ENCODE measurements at places on chromosomes 12 and 14.

DNA sequence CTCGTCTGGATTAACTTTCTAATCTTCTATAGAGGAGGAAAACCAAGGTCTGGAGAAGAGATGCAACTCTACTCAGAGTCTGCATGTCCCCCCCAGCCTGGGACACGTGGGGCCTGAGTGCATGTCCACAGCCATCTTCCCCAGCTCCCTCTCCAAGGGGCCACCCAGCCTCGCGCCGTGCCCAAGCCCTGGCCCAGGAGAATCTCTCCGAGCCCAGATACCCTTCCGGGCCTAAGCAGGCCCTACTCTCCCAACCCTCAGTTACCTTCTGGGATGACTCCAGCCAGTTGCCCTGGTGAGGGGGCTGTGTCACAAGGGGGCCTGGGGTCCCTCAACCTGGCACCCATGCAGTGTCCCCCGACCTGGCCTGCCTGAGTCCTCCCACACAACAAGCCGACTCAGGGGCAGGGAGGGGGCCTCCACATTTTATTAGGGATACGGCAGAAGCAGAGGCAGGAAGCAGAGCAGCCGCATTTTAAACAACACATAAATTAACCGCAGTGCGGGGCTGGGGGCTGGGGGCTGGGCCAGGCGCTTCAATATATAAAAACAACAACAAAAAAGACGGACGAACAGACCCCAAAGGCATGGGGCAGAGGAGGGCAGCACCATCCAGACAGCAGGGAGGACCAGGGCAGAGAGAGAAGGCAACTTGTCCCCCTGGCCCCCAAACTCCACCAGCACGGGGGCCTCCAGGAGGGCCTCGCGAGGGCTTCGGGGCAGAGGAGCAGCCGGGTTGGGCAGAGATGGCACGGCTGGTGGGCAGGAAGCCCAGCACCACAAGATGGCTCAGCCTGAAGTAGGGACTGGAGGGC is 37.3 kb downstream of the NCKAP5L start:
- no peak for DNase-seq

DNA sequence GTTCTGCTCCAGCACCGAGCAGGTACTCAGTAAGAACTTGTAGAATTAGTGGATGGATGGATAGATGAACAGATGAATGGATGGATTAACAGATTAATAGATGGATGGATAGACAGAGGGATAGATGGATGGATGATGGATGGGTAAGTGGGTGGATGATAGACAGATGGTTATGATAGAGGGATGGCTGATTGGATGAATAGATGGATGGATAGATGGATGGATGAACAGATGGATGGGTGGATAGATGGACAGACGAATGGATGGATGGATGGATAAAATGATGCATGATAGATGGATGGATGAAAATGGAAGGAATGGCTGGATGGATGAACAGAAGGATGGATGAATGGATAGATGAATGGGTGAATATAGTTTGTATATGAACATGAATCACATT is 8.0 kb upstream of the MAP1LC3B2 start:
- DNase-seq, result no peak

- no peak for DNase-seq
These were observed 1.1 kb downstream of the PAPLN start for GRCh38 chr14:73238424-73238852.

- no peak for DNase-seq
These were observed 6.9 kb downstream of the FAM186B start for GRCh38 chr12:49598527-49598926.

DNA sequence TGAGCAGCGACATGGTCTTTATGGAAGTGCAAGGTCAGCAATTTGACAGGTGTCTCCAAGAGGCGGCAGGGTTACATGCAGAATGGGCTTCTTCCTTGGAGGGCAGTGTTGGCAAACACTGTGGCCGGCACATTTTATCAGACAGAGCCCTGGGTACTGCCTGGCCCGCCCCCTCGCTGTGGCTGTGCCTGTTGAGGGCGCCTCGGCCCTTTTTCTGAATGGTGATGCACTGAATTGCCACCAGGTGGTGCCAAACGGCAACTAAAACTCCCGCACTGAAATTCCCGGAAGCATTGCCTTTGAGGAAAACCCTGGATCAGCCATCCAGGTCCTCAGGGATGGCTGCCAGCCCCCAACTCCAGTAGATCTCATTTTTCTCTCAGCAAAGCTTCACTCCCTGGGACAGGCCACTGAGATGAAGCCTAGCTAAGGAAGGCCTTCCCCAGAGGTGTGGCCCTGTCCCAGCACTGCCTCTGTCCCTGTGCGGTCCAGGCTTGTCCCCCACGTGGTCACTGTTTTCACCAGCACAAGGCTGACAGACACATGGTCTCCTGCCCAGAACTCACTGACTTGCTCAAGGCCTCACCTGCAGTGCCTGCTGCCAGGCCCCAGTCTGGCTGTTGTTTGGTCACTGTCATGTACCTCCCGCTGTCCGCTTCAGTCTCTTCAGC is 73.6 kb downstream of the TESC start:
- peak; percentile 33 for DNase-seq

GRCh38 chr14:76576047-76576741 is 185.1 kb upstream of the VASH1 start:
- DNase-seq, result no peak

DNA sequence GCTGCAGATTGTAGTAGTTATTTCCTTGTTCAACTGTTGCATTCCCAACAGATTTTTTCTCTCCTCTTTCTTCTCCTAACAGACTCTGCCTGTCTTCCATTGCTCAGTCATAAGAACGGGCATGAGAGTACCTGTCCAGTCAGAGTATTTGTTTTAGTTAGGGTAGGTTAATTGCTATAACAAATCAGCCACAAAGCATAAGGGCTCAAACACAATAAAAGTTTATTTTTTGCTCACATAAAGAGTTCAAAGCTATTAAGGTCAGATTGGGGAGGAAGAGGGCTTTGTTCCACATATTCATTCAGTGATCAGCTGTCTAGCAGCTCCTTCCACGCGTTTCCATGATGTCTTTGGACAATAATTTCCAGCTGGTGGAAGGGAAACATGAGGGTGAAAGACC is 92.8 kb upstream of the PLXNC1 start:
- DNase-seq, result no peak

GRCh38 chr14:45361727-45362126 is 108.7 kb upstream of the MIS18BP1 start:
- DNase-seq, result no peak

GRCh38 chr14:84937449-84937848 is 592.5 kb upstream of the FLRT2 start:
- no peak for DNase-seq

- peak; percentile 46 for DNase-seq
These were observed 49.6 kb downstream of the TC2N start for GRCh38 chr14:91817566-91818325.

- peak; percentile 62 for DNase-seq
These were observed 7.7 kb downstream of the WSB2 start for GRCh38 chr12:118053071-118053985.

- DNase-seq, result peak; percentile 70
These were observed 2.6 kb upstream of the BCL11B start for GRCh38 chr14:99274346-99275221.

DNA sequence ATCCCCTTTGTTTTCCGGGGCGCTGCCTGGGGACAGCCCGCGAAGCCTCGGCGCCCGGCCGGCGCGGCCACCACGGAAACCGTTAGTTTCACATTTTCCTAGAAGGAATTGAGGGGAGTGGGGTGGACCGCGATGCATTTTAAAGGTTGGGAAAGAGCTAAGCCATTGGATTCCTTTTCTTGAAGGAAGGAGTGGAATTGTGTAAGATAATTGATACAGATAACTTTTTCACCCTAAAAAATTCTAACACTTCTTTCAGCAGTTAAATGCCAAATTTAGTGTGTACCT is 137.1 kb downstream of the MON2 start:
- DNase-seq, result no peak

DNA sequence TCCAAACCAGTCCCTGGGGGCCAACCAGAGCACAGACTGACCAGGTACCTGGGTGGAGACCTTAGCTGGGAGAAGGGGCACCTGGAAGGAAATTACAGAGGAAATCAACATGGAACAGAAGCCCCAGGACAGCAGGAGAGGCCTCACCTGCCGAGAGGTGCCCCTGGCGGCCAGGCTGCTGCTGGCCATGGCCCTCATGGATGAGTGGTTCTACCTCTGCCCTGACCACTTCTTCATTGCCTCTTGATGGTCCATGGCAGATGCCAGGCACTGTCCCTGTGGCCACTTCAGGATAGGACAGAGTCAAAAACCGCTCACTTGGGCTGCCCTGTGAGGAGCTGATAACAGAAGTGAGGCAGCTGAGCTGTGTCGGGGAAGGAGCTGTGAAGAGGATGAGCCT is 73.1 kb upstream of the GNG2 start:
- DNase-seq, result no peak

DNA sequence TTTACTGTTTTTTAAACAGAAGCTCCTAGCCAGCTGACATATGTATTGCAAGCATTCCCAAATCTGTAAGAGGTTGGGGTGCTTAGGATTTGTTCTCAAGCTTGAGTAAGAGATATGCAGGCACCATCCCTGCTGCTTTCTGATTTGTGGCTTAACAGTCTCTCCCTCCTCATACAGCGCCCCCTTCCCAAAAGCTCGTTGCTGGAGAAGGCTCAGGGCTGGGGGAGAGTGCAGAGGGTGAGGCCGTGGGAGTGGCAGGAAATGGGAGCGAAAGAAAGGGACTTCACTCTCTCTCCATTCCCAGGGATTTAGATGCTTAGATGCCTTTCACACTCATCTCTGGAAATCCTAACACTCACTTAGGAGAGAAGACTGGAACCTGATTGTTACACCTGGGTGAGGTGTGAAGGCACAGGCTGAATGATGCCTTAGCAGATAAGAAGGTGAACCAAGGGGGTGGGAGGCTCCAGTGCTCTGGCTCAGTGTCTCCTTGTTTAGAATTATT is 172.0 kb downstream of the C12orf75 start:
- no peak for DNase-seq

DNA sequence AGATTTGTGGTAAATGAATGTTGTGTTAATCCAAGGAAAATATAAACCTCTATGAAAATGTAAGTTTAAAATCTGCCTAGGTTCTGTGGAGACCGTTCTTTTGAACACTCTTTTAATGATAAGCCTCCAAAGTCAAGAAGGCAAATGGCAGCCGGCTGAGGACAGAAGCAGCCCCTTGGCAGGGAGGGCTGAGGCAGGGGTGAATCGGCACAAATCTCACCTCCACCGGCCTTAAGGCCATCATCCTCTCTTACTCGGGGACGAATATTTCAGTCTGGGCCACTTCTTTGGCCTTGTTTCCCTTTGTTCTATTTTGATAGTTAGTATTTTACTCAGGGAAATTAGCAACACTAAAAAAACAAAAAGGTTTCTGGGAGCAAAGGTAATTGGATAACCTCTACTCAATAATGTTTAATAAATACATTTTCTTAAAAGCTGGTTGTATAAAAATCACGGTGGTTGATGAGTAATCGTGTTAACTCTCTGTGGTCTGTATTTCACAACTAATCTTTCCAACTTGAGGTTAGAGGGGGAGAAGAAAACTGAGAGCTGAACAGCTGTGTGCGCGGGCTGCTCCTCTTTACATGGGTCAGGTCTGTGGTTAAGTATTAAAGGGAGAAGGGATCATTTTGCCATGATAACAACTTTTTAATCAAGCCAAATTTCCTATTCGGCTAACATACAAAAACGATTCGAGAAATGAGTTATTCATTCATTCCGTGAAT is 18.6 kb downstream of the LGMN start:
- DNase-seq, result no peak

- no peak for DNase-seq
These were observed 102.9 kb upstream of the RFLNA start for GRCh38 chr12:124191966-124192365.

- DNase-seq, result no peak
These were observed 154.7 kb downstream of the STXBP6 start for GRCh38 chr14:24895243-24895583.

GRCh38 chr12:112842441-112842840 is 50.9 kb downstream of the RPH3A start:
- no peak for DNase-seq

DNA sequence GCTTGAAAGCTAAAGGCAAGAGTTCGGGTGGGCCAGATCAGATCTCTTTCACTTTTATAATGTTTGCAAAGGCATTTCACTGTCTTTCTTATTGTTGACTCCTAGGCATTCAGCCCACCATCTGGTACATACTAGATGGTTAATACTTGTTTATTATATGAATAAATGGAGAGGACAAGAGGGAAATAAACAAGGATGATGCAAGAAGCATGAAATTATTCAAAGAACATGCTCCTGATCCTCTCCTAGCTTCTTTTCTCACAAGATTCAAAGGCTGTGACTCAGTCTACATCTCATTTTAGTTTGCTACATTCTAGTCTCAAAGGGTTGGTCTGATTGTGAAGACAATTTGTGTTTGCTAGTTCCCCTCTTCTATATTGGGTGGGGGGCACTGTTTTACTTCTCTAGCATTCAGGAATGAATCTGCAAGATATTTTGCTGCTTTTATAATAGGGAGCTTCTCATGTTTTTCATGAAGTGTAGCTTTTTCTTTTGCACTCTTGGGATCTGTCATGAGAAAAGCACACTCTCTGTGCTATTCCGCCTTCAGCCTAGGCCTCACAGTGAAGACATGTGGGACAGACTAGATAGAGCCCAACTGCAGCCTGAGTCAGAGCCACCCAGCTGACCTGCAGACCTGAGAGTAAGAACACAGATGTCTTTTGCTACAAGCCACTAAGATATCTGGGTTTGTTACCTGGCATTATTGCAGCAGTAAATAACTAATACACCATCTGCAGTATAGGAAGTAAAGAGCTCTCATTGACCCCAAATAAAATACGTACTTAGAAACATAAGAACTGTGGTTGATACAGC is 65.7 kb downstream of the PTHLH start:
- DNase-seq, result no peak

DNA sequence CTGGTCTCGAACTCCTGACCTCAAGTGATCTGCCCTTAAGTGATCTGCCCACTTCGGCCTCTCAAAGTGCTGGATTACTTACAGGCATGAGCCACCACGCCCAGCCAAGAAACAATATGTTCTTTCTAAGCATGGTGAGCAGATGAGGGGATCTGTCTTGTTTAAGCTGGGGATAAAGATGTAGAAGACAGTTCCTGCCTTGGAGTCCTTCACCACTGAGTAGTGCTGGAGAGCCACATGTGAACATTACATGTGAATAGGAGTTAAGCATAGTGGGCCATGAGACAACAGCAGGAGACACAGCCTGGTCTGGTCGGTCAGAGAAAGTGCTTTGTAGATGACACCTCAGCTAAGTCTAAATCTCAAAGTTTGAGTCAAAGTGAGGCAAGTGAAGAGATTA is 26.0 kb downstream of the TMBIM6 start:
- no peak for DNase-seq

- DNase-seq, result no peak
These were observed 42.8 kb upstream of the CORO1C start for GRCh38 chr12:108773798-108774788.
